ENCODE measurements at places on chromosomes 3 and 15. TPM values are rescaled to one million over a fixed set of nuclear protein-coding genes. Genes with fewer than 3 reads are reported as not detected.

DNA sequence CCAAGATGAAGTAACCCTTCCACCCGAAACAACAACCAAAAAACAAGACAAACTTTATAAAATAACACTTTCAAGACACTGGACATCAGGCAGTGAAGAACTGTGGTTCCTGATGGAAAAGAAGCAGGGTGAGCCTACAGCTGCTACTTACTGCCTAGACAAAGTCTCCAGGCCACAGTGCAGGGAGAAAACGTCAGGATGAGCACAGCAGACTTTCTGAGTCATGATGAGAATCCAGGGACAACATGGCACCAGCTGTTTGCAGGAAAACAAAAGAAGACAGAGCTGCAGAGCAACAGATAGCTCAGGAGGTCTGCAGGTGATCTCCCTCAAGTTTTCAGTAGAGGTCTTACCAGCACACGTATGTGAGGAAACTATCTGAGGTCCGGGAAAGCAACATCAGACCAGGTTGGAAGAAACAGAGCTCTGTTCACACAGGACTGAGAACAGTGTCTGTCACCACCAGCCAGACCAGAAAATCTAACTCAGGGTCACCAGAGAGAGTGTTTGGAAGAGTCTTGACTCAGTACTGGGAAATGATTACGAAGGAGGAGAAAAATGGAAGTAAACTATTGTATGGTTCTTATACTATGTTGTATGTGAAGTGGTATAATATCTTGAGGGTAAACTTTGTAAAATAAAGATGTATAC, 108.9 kb downstream of the ANO10 start:
- no peak for DNase-seq

KIF15 gene
- 5.3 TPM for total RNA-seq

- DNase-seq: no peak
These were observed 20.9 kb downstream of the CEMIP start for GRCh38 chr15:80800067-80800466.

- DNase-seq: no peak
These were observed 3.4 kb downstream of the TMCC1 start for GRCh38 chr3:129890125-129890524.

All from umbilical cord (tissue), 2 donors.